ENCODE measurements at places on chromosomes 3 and 15.

DNA sequence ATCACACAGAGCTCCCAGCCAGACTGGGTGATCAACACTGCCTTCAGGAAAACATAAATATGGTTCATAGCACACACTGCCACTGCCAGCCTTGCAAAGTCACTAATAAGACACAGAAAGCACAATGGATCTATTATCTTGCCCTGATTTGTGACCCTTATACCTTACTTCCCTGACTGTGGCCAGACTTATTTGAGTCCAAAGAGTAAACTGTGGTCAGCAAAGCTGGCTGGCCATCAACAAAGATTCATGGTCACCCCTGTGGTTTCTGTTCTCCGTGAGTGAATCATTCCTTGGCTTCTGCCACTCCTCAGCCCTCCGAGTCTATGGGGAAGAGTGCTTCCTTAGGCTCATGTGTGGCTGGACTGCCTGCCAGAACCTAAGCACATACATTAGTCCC, 437.7 kb downstream of the RAP2B start:
- DNase-seq = peak; percentile 66

- DNase-seq = no peak
These were observed 48.3 kb upstream of the DPPA4 start for GRCh38 chr3:109385442-109386318.

DNA sequence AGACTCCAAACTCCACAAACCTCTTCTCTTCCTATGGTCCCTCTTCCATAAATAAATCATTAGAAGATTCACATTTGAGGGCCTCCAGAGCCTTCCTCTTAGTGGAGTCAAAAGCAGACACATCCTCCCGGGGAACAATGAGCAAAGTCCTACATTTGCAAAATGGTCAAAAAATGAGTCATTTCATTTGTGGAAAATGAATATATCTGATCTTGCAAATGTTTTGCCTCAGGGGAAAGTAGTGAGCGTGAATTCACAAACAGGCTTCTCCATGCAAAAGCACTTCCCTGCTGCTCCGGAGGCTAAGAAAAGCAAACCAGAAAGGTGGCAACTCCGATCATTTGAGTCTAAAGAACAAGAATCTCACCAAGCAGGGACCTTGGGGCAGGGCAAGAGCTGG, 86.7 kb upstream of the IQSEC1 start:
- DNase-seq = no peak

- DNase-seq = no peak
These were observed 125.3 kb upstream of the BCL6 start for GRCh38 chr3:187870360-187871203.

DNA sequence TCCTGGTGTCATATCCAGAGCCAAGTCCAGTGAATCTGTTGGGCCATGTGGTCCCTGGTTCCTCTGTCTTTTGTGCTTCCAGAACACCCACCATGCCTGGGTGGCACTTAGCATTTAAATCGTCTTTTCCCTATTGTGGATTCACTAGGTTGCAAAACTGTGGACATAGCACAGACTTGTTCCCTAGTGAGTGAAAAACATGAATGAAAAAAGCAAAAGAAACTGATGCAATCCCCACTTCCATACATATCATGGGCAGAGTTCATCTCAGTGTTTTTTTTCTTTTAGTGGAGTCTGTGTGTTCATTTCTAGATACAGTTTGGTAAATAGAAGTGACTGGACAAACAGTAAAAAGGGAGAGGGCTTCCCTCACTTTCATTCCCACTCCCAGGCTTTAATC, 170.5 kb downstream of the SLCO3A1 start:
- DNase-seq = no peak

GRCh38 chr3:50674349-50675178, at the start of gene DOCK3:
Gene DOCK3, plus strand, starts transcription at chr3:50674927. Its CDS starts 337 bp downstream, at chr3:50675264.
- no peak for DNase-seq

GRCh38 chr3:195896361-195897080, 11.8 kb downstream of the TNK2 start:
- DNase-seq = peak; percentile 32

- no peak for DNase-seq
These were observed 3.5 kb downstream of the TBC1D23 start for GRCh38 chr3:100264242-100264641.

DNA sequence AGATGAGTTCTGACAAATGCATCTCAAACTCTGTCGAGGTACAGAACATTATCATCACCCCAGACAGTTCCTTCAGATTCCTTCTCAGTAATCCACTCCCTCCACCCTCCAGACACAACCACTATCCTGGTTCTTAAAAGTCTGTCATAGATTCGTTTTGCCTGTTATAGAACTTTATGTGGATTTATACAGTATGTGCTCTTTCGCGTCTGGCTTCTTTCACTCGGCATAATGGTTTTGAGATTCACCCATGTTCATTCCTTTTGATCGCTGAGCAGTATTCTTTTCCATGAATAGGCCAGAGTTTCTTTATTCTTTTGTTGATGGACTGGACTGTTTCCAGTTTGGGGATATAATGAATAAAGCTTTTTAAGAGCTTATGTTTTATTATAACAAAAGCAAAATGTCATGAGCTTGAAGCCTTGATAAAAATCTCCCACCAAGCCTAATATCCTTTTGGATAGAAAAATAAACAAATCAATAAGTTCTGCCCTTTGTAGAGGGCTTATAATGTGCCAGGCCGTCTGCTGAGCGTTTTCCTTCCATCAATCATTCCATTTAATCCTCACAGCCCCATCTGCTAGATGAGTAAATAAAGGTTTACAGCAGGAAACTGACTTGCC, 21.3 kb upstream of the RFTN1 start:
- no peak for DNase-seq

DNA sequence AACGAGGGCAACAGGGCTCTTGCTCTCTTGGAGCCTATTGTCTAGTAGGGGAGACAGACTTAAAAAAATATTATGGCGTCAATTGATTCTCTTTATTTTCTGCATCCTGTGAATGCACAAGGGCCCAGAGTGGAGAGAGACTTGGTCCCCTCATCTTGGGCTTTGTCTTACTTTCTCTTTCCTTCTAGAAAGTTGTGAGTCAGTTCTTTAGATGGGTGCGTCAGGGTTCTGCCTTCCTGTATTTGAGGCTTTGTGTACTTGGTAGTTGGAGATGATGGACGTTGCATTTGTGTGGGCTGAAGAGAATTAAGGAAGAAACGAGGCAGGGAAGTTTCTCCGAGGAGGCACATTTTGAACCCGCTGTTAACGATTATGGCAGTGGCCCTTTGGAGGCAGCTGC, 52.9 kb downstream of the CACNA1D start:
- DNase-seq = no peak

DNA sequence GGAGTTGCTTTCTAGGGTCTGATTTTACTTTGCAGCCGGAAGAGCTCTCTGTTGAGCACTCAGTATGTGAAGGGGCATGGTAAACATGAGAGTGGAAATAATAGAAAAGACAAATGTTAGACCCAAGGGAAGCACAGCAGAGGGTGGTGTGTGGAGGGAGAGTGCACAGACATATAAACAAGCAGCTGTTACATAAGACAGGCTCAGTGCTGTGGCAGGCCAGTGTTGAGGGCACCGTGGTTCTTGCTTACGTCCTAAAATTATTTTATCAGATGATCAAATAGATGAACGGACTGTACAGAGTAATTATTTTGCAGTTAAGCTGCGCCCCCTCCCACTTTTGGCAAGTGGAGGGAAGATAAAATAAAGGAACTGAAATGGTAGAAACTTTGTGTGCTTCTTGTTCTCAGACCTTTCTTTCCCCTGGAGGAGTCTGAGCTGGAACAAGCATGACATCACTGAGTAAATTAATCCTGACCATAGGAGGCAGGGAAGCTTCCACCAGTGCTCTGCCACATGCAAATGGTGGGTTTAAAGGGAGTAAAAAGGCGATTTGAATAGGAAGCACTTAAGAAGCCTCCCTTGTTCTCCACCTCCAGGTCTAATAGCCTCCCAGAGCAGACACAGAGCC, 205.6 kb downstream of the IL20RB start:
- DNase-seq = peak; percentile 86
